Stimulated activated CD8-positive, alpha-beta memory T cell treated with anti-CD3 and anti-CD28 coated beads, Interleukin-2, amount 100 ng/mL, for 1 hour (primary cell): ENCODE measurements at places on chromosomes 3 and 15.

GRCh38 chr3:71724584-71725270, 475 bp downstream of the EIF4E3 start:
- no peak for DNase-seq

DNA sequence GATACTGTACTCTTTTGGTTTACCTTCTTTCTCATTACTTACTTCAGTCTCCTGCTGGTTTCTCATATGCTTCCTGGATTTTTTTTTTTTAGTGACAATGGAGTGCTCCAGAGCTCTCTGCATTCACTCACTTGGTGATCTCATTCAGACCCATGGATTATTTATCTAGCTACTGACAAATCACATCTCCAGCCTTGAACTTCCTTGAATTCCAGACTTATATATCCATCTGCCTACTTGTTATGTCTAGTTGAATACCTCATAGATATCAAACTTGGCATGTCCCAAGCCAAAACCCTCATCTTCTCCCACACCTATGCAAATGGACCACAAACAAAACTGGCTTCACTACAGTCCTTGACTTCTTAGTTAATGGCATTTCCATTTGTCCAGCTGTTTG, 234.7 kb upstream of the ZPLD1 start:
- DNase-seq = no peak

- DNase-seq = no peak
These were observed 63.7 kb downstream of the WHAMM start for GRCh38 chr15:82873000-82873680.

DNA sequence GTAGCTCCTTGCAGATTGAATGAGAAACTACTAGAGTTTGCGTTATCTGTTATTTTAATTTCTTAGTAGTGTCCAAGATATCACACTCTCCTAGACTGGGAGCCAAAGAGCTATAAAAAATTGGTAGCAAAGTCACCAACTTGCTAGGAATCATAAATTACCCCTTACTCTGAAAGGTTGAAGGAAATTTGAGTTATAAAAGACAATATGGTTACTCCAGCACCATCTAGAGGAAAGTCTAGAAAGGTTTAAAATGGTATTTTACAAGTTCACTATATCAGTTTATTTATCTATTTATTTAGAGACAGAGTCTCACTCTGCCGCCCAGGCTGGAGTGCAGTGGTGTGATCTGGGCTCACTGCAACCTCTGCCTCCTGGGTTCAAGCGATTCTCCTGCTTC, 121.6 kb downstream of the RBPMS2 start:
- no peak for DNase-seq

DNA sequence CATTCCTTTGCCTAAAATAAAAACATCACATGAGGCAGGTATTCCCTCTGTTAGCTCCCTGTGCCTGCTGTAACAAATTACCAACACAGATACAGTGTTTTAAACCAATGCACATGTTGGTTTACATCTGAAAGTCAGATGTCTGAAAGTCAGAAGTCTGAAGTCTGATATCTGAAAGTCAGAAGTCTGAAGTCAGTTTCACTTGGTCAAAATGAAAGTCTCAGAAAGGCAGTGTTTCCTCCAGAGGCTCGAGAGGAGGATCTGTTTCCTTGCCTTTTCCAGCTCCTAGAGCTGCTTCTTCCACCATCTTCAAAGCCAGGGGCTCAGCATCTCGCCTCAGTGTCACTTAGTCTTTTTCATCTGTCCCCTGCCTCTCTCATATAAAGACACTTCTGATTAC, 22.0 kb downstream of the SST start:
- DNase-seq = no peak

GRCh38 chr3:126746395-126747177, 42.5 kb downstream of the CHCHD6 start:
- DNase-seq = no peak

- no peak for DNase-seq
These were observed 13.0 kb upstream of the DNAJC13 start for GRCh38 chr3:132404276-132404675.

DNA sequence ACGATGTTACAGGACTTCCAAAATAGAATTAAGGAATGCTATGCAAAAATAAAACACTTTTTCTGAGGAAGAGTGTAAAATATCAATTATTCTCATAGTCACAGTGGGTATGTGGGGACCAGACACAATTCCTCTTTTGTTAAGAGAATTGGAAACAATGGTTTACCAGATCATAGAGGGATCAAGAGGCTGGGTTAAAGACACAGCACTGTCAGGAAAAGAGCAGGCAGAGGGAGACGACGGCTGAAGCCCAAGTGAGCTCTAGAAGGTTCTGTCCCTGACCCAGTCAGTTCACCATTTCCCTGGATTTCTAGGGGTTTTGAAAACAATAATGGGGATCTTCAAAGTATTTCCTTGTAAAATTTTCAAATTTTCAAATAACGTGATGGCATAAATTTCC, 54.0 kb upstream of the POLR2M start:
- DNase-seq = no peak

GRCh38 chr15:77547801-77548588, 84.7 kb downstream of the LINGO1 start:
- no peak for DNase-seq

GRCh38 chr3:30924763-30925162, 30.3 kb upstream of the GADL1 start:
- no peak for DNase-seq

DNA sequence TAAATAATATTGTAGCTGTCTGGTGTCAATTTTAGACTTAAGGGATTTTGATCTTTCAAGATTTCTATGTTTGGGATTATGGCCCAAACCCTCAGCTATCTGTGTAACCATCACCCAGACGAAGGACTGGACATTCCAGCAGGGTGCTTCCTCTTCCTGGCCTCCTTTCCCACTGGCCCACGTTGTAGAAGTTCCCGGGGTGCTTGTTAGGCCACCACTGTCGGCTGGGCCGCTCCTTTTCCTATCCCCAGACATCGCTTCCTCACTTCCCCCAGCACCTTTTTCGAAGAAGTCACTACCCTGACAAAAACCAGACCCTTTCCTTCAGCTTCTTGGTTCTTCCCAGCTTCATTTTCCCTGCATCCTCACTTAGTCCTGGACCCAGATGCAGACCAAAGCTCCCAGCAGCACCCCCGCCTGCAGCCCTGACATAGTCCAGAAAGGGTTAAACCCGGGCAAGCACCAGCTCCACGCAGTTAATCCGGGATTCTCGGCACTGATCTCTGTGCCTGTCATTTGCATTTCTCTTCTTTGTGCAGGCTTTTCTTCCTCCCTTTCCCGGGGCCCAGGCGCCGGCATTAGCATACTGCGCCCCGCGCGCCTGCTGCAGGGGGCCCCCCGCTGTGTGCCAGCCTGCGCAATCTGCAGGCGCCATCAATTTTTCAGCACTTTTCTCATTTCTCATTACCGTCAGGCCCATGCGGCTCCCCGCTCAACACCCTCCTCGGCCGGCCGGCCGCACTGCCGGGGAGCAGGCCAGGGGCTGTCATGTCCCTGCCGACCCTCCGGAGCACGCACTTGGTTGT, 90.6 kb downstream of the ZNF621 start:
- DNase-seq = no peak

- no peak for DNase-seq
These were observed 11.4 kb upstream of the C3orf22 start for GRCh38 chr3:126570103-126570541.

DNA sequence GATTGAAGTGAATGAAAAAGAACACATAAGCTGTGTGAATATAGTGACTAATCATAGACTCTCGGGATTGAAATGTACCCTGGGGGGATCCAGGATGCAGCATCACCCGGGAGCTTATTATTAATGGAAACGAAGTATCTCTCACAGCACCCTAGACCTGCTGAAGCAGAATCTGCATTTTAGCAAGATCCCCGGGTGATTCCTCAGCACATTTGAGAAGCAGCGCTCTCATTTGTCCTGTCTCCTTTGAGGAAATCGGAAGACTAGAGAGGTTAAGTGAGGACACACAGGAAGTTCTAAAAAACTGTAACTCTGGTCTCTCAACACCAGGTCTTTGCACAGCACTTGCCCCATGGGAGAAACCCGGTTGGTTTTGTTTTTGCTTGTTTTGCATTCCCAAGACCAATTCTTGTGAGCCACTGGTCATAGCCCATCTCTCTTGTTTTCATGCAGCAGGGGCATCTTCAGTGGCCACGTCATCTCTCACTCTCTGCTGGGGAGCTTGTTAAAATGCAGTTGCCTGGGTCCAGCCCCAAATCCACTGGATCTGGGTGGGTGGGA, 30.2 kb downstream of the ZNF710 start:
- DNase-seq = no peak

GRCh38 chr15:27412415-27412814, 441.4 kb downstream of the GABRG3 start:
- no peak for DNase-seq

GRCh38 chr15:64582202-64582601, 121.8 kb downstream of the ZNF609 start:
- DNase-seq = no peak

GRCh38 chr3:71994203-71994602, 209.3 kb upstream of the PROK2 start:
- DNase-seq = no peak

DNA sequence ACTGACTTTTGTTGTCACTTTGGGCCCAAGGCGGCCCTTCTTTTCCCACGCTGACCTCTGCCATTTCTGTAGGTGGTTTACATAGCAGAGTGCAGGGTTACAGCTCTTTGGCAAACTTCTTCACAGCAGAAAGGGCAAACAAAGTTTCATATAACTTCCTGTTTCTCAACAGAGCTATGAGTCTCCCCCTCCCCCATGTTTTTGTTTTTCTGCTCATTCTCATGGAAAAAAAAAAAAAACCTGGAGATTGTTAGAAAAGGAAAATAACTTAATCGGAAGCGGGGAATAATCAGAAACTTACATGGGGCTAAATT, 342.0 kb upstream of the NR2F2 start:
- DNase-seq = no peak

DNA sequence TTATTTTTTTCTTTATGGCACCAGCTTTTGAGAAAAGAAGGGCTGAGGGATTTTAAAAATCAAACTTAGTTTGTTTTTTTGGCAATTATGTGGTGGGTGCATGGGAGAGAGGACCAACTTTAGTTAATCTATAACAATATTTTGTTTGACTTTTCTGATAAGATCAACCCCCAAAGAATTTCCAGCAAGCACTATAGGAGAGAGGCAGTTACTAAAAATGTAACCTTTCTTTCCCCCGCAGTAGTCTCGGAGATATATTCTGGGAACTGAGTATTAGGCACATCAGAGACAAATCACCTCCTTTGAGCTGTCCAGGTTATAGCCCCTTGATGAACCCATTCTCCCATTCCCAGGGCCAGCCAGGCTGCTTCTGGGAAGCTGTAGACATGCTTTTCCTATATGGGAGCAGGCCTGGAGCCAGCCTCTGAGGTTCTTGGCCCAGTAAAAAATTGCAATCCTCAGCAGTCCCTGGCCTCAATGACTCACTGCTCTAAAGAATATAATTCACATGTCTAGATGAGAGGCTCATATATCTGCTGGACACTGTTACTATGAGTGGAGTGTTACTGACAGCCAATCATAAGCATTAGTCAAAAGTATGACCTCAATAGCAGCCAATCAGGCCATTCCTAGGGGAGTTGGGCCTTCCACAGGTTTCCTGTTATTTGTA, 138.3 kb upstream of the AGBL1 start:
- DNase-seq = no peak

GRCh38 chr15:47506329-47507100, 210.8 kb upstream of the SEMA6D start:
- DNase-seq = no peak
